ENCODE measurements at places on chromosomes 6 and 20.

- DNase-seq, result no peak
These were observed 46.0 kb downstream of the TFEB start for GRCh38 chr6:41689171-41690008.

GRCh38 chr6:90315354-90315950, 18.8 kb upstream of the BACH2 start:
- no peak for DNase-seq

DNA sequence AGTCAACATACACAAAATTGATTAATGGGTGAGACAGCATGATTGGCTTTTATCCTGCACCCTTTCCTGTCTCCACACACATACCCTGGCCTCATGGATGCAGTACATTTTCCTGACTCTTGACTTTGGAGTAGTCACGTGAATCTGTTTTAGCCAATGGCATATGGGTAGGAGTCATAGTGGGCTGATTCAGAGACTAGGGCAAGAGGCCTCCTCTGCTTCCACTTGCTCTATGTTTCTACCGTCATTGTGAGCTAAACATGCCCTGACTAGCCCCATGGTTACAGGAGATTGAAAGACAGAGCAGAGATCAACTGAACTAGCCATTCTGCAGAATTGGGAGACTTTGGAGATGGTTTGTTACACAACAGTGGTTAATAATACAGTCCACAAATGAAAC, 850.0 kb downstream of the DHX35 start:
- no peak for DNase-seq

DNA sequence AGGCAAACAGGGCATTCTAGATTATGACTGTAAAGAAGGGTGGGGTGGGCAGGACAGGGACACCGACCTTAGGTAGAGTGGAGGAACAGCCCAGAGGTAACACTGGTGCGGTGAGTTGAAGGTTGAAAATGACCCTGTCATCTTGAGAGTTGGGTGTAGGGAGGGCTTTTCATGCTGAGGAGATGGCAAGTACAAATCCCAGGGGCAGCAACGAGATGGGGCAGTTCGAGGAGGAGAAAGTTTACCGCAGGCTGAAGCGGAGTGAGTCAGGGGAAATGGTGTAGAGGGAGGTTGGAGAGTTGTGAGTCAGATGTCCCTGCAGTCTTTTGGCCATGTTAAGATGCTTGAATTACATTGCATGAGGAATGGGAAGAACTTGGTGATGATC, 101.1 kb downstream of the HIVEP1 start:
- no peak for DNase-seq

- DNase-seq, result no peak
These were observed 115.0 kb downstream of the KIF6 start for GRCh38 chr6:39610221-39610620.

DNA sequence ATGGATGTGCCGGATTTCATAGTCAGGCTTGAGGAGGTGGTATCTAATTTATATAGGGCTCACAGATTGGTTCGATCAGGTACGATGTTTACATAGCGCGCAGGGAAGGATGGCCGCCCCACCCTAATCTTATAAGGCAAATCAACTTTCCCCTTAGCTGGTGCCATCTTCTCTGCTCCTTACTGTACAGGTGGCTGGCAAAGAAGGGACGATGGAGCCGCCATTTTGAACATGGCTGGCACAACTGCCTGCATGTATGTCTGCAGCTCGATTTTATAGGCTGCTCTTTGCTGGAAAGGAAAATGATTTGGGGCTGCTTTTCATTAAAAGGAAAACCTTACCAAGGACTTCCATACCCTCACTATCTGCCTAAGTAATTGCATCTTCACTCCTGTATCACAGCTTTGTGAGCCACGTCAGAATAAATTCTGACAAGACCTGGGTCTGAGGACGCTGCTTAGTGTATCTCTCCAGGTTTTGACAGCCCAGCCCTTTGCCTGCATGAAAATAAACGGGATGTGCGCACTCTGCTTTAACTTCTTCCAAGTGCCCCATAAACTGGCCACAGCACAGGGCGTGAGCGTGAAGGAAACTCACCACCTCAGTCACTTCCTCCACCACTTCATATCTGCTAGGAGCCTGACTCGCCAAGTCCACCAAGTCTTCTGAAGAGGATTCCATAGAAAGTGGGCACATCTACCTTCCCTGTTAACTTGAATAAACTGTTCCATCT, 109.4 kb upstream of the ARMC2 start:
- no peak for DNase-seq

- DNase-seq, result no peak
These were observed 32.5 kb downstream of the MGME1 start for GRCh38 chr20:18001131-18001921.

GRCh38 chr20:46619445-46619844, 31.8 kb downstream of the SLC13A3 start:
- no peak for DNase-seq

DNA sequence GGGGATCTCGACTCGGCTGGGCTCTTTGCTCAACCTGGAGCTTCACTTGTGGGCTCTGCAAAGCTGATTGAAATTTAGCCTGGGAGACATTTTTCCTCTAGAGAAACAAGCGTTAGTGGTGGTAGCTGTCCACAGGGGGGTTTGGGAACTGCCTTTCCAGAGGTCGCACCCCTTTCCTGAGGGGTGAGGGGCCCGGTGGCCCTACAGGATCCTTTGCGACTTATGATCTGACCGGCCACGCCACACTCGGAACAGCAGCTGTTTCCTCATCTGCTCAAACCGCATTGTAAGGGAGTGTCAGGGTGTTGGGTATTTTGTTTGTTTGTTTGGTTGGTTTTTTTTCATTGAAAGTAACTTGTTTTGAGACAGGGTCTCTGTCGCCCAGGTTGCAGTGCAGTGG, 21.0 kb downstream of the PNLDC1 start:
- no peak for DNase-seq

DNA sequence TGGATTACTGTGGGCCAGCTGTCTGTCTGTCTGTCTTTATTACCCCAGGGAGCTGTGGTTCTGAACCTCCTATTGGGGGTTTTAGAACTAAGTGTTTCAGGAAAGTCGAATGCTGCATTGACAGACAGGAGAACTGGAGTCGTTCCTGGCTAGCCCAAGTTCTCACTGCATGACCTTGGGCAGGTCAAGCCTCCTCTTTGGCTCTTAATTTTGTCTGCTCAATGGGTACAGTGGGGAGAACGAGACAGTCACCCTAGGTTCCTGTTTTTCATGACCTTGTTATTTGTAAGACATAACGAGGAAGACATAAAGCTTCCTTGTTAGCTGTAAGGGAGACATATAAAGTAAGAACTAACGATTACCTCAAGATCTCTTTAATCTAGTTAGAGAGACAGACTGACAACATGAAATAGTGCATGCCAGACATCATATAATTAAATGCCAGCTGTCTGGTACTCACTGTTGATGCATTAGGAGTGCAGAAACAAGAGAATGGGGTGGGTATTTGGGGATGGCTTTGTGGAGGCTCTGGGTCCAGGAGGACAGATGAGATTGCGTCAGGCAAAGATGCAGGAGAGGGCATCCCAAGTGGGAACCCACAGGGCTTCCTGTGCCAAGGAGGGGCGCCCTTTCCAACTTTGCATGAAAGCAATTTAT, 3.7 kb upstream of the CCDC167 start:
- DNase-seq, result no peak
